K562 (cell line): ENCODE measurements at places on chromosomes 16 and 17. TPM values are rescaled to one million over a fixed set of nuclear protein-coding genes. Genes with fewer than 3 reads are reported as not detected.

HOXB6 gene
- 10.6 and 14.2 TPM in 2 replicates for total RNA-seq

GRCh38 chr16:82715833-82716232 is 89.1 kb downstream of the CDH13 start:
- H3K27ac ChIP-seq: no peak overlapping the region
- H3K36me3 ChIP-seq: no peaks in the 10 kb centered on the region
- no peak for DNase-seq

ARHGAP44 gene
- 0.16 and 0.22 TPM in 2 replicates for total RNA-seq

GRCh38 chr17:44236444-44236991 is 17.0 kb upstream of the UBTF start:
- no peak overlapping the region for H3K4me3 ChIP-seq
- no peak overlapping the region for H3K27ac ChIP-seq
- peak; percentile 47 for DNase-seq
- H3K36me3 ChIP-seq: no peaks in the 10 kb centered on the region

DNA sequence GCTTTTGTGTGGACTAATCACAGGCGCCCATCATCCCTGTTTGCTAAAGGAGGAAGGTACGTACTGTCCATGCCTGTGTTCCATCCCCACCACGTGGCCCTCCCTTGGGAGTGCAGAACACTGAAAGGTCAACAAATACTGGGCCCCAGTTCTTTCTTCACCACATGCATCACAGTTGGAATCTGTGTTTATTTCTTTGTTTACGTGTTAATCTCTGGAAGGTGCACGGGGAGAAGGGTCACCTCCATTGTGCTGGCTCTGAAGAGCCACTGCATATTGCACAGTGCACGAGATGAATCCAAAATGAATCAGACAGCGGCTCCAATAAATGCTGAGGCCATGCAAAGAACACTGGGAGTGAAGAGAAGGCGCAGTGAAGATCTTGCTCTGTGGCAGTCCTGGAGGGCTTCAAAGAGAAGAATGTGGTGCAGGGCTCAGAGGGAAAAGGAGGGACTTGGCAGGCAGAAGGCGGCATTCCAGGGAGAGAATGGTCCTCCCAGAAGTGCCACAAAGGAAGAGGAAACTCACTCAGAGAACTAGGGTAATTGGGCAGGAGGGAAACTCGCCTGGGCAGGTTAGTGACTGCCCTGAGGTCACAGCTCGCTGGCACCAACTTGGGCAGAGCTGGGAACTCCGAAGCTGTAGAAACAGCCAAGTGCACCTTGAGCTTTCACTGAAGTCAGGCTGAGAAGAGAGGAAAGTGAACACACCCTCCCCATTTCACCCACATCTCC is 3.7 kb downstream of the RPH3AL start:
- no peak overlapping the region for H3K27ac ChIP-seq
- no peaks in the 10 kb centered on the region for H3K36me3 ChIP-seq
- no peak for DNase-seq
- no peaks in the 10 kb centered on the region for H3K27me3 ChIP-seq
- H3K4me3 ChIP-seq: no peak overlapping the region

- no peak overlapping the region for H3K27ac ChIP-seq
- H3K36me3 ChIP-seq: no peaks in the 10 kb centered on the region
- H3K27me3 ChIP-seq: peaks cover 62% of the 10 kb centered on the region
- no peaks in the 10 kb centered on the region; the same call in 2 of the 3 replicates for H3K4me1 ChIP-seq
These were observed 701 bp upstream of the MRC2 start for GRCh38 chr17:62626719-62627218.

DNA sequence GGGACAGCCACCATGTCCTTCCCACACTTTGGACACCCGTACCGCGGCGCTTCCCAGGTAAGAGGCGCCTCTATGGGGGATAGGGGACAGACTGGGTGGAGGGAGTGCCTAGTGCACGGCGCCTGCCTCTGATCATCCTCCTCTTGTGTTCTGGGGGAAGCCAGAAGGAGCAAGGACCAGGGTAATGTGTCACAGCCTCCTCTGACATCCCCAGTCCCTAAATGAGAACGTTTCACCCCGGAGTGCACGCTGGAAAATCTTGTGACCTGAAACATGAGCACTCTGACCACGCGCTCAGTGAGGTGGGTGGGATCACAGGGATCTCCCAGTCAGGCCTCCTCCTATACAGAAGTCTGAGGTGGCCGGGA is 1.1 kb downstream of the IRX6 start:
- no peaks in the 10 kb centered on the region for H3K36me3 ChIP-seq
- peaks cover 5% of the 10 kb centered on the region; the same call in 2 of the 3 replicates for H3K27me3 ChIP-seq
- no peak overlapping the region for H3K4me3 ChIP-seq
- peaks cover 6% of the 10 kb centered on the region; the same call in 1 of the 2 replicates for H3K4me1 ChIP-seq
- no peak overlapping the region for H3K27ac ChIP-seq

BRD7 gene
- total RNA-seq: 67.3 and 68.5 TPM in 2 replicates

GRCh38 chr16:85853547-85854545 is 45.1 kb upstream of the IRF8 start:
- H3K4me1 ChIP-seq: peaks cover 17% of the 10 kb centered on the region; the same call in 2 of the 3 replicates
- H3K27me3 ChIP-seq: peaks cover 48% of the 10 kb centered on the region
- H3K27ac ChIP-seq: no peak overlapping the region
- H3K36me3 ChIP-seq: no peaks in the 10 kb centered on the region
- DNase-seq: no peak

DNA sequence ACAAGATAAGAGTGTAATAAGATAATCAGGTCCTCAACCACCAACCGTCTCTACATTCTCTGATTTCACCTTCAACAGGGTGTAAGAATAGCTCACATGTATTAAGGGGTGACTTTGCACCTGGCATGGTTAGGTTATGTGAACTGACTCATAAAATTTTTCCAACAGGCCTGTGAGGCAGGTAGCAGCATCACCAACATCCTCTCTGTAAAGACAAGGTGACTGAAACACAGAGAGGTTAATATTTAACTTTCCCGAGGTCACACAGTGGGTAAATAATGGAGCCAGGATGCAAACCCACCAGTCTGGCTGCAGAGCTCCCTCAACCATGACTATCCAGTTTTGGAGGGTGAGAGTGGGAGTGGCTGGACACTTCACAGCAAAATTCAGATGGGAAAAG is 317.2 kb downstream of the C16orf95 start:
- no peak for DNase-seq
- no peak overlapping the region for H3K4me3 ChIP-seq
- peaks cover 4% of the 10 kb centered on the region; the same call in 1 of the 2 replicates for H3K4me1 ChIP-seq
- no peak overlapping the region for H3K27ac ChIP-seq
- H3K36me3 ChIP-seq: no peaks in the 10 kb centered on the region
- H3K27me3 ChIP-seq: peaks cover 17% of the 10 kb centered on the region

TOP3A gene
- 48.2 and 49.7 TPM in 2 replicates for total RNA-seq

DNA sequence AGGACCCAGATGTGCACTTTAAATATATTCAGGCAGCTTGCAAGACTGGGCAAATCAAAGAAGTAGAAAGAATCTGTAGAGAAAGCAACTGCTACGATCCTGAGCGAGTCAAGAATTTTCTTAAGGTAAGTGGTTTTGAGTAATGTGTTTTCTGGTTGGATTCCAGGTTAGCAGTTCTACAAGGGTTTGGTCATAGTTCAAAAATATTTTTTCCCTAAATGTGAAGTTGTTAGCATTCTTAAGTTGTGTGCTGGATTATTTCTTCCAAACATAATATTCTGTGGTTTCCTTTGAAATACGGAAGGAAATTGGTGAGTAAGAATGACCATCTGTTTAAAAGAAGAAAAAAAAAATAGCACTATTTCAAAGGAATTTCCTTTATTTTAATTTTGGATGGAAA is 38.4 kb downstream of the PTRH2 start:
- no peaks in the 10 kb centered on the region for H3K27me3 ChIP-seq
- no peak overlapping the region for H3K4me3 ChIP-seq
- no peak overlapping the region for H3K27ac ChIP-seq
- H3K36me3 ChIP-seq: peaks cover 96% of the 10 kb centered on the region

DNA sequence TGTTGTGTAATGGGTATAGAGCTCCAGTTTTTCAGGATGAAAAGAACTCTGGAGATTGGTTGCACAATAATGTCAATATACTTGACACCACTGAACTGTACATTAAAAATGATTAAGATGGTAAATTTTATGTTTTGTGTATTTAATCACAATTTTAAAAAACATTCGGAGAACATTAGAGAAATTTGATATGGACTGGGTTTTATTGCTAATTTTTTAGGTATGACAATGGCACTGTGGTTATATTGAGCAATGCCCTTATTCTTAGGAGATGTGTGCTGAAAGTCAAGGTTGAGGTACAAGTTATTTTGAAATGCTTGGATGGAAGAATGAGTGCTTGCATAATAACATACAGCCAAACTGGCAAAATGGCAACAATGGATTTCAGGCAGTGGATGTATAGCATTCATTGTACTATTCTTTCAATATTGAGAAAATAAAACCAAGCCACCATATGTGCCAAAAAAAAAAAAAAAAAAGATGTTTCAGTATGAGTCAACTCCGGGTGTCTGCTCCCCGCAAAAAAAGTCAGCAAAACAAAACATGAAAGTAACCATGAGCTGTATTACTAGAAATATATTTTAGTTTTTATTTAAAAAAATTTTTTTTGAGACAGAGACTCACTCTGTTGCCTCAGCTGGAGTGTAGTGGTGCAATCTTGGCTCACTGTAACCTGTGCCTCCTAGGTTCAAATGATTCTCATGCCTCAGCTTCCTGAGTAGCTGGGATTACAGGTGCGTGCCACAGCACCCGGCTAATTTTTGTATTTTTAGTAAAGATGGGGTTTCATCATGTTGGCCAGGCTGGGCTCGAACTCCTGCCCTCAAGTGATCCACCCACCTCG is 19.8 kb downstream of the HOXB1 start:
- no peak for DNase-seq
- H3K27ac ChIP-seq: no peak overlapping the region
- peaks cover 27% of the 10 kb centered on the region for H3K4me1 ChIP-seq
- H3K4me3 ChIP-seq: no peak overlapping the region
- H3K27me3 ChIP-seq: no peaks in the 10 kb centered on the region
- H3K36me3 ChIP-seq: no peaks in the 10 kb centered on the region

DNA sequence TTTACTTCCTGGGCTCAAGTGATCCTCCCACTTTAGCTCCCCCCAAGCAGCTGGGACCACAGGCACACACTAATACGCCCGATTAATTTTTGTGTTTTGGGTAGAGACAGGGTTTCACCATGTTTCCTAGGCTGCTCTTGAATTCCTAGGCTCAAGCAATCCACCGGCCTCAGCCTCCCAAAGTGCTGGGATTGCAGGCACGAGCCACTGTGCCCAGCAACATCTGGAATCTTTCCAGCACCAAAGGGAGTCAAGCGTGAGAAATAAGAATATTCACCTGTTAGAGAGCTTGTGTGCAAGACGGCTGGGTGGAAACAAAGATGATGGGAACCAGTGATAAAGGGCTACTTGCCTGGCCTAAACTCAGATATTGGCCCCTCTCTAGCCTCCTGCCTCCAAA is 14.2 kb upstream of the ALOX12B start:
- no peak for DNase-seq
- no peaks in the 10 kb centered on the region for H3K27me3 ChIP-seq
- H3K4me1 ChIP-seq: peaks cover 10% of the 10 kb centered on the region; the same call in 2 of the 3 replicates
- no peak overlapping the region for H3K4me3 ChIP-seq
- H3K36me3 ChIP-seq: no peaks in the 10 kb centered on the region

CPNE7 gene
- total RNA-seq: 58.8 and 73.4 TPM in 2 replicates

CCL3 gene
- 0.58 and 0.63 TPM in 2 replicates for total RNA-seq

PERCC1 gene
- total RNA-seq: not detected in 2 replicates

EVI2B gene
- 1.7 and 2.0 TPM in 2 replicates for total RNA-seq

RAB37 gene
- 0.27 TPM in 1 of 2 replicates, not detected in the other for total RNA-seq

DNA sequence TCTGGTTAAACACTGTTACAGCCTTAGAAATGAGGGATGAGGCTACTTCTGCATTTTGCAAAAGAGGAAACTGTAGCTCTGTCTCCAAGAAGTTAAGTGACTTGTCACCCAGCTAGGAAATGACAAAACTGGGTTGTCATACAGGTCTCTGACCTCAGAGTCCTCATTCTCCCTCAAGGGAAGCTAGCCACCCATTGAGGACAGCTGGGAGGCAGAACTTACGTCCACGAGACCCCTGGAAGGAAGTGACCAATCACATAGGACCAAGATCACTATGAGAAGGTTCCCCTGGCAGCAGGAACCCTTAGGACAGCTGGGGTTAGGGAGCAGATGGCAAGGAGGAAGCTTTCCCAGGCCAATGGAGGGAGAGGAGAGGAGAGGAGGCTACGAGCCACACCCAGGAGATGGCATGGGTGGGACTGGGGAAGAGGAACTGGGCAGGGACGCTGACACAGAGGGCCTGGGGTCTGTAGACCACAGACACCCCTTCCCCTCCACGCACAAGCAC is 11.2 kb downstream of the METTL22 start:
- no peak overlapping the region; the same call in 2 of the 3 replicates for H3K27ac ChIP-seq
- H3K4me3 ChIP-seq: no peak overlapping the region
- peaks cover 92% of the 10 kb centered on the region; the same call in 2 of the 3 replicates for H3K36me3 ChIP-seq
- peaks cover 3% of the 10 kb centered on the region for H3K4me1 ChIP-seq
- DNase-seq: no peak
- no peaks in the 10 kb centered on the region for H3K27me3 ChIP-seq

DNA sequence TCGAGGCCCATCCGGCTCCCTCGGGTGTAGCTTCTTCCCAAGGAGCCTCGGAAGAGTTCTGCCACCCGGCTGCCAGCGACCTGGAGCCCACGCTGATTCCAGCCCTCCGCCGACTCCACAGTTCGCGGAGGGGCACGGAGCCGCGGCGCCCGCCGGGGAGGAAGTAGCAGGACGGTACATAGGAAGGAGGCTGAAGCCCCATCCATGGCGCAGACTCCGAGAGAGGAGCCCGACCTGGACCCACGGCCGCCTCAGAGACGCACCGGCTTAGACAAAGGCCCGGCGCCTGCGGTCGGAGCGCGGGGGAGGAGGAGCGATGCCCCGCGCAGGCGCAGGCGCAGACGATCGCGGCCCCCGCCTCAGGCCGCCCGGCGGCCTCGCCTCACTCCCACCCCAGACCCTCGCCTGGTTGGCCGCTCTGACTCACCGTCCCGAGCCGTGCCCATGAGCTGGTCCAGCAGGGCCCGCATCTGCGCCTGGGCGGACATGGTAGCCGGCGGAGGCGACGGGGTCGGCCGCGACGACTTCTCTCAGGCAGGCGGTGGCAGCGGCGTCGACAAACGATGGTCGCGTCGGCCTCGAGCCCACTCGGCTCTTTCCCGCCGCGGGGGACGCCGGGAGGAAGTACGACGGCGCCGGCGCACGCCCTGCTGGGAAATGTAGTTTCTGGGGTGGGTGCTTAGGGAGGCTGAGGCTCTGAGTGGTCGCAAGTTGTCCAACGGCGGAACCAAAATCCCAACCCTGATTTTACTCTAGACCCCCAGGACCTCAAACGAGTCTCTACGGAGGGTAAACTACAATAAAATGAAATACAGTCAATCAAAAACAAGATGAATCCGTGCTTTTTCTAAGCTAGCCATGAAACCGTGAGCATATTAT is at the start of gene LUC7L:
LUC7L (minus strand) TSS at position 598 of the 879 bp plus-strand sequence; CDS start at position 488, 110 bp downstream.
- H3K27me3 ChIP-seq: no peaks in the 10 kb centered on the region
- H3K4me3 ChIP-seq: peak within 1 kb of the TSS; percentile 79
- DNase-seq: peak; percentile 97
